ENCODE measurements at places on chromosomes 1 and 21. TPM values are rescaled to one million over a fixed set of nuclear protein-coding genes. Genes with fewer than 3 reads are reported as not detected.

The CELSR2 gene
- total RNA-seq, result 5.3 TPM

The DMRTA2 gene
- total RNA-seq, result 0.19 TPM

DNA sequence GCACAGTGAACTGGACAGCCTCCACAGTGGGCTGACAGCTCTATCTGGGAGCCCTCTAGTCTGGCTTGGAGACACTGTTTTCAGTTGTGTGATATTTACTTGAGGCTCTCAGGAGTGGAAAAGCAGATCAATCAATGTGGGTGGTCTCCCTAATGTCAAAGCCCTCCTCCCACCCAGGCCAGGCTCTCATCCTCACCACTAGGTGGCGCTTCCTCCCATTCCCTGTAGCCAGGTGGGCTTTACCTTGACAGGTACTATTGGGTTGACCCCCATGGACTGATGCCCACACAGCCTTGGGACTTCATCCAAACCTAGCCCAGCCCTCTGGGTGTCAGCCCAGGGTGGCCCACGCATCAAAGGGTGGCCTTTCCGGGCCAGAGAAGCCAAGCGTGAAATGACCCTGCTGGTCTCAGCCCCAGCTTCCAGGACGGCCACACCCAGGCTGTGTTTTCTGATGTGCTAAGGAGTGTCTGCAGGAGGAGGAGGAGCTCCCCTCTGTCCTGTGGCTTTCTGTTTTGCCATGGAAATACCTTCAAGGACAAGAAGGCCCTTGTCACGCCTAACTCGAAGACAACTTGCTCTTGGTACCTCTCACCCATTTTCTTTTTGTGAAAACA, 54.0 kb downstream of the CLIC6 start:
- no peak overlapping the region for H3K4me3 ChIP-seq
- no peak overlapping the region for H3K27ac ChIP-seq
- no peaks in the 10 kb centered on the region for H3K4me1 ChIP-seq
- no peaks in the 10 kb centered on the region for H3K36me3 ChIP-seq
- peak; percentile 17 for DNase-seq

The GPR3 gene
- total RNA-seq, result 1.3 TPM

- no peaks in the 10 kb centered on the region for H3K4me1 ChIP-seq
- no peak for DNase-seq
- no peak overlapping the region for H3K4me3 ChIP-seq
- peaks cover 14% of the 10 kb centered on the region for H3K27me3 ChIP-seq
- H3K36me3 ChIP-seq, result no peaks in the 10 kb centered on the region
- no peak overlapping the region for H3K27ac ChIP-seq
Observed at GRCh38 chr1:101136271-101136670, 100.5 kb upstream of the S1PR1 start.

The TMEM183A gene
- total RNA-seq, result 77.7 TPM

- peaks cover 16% of the 10 kb centered on the region for H3K4me1 ChIP-seq
- peaks cover 41% of the 10 kb centered on the region for H3K36me3 ChIP-seq
- H3K27me3 ChIP-seq, result no peaks in the 10 kb centered on the region
- DNase-seq, result no peak
- H3K4me3 ChIP-seq, result no peak overlapping the region
- H3K27ac ChIP-seq, result peak overlapping the region; percentile 11
Observed at GRCh38 chr1:235105051-235106043, 23.3 kb downstream of the TOMM20 start.

- H3K27me3 ChIP-seq, result no peaks in the 10 kb centered on the region
- no peaks in the 10 kb centered on the region for H3K4me1 ChIP-seq
- no peak overlapping the region for H3K27ac ChIP-seq
- no peak for DNase-seq
Observed at GRCh38 chr1:169724168-169724567, 9.7 kb downstream of the SELE start.

The TRABD2B gene
- total RNA-seq, result 0.10 TPM

The DPT gene
- not detected for total RNA-seq

DNA sequence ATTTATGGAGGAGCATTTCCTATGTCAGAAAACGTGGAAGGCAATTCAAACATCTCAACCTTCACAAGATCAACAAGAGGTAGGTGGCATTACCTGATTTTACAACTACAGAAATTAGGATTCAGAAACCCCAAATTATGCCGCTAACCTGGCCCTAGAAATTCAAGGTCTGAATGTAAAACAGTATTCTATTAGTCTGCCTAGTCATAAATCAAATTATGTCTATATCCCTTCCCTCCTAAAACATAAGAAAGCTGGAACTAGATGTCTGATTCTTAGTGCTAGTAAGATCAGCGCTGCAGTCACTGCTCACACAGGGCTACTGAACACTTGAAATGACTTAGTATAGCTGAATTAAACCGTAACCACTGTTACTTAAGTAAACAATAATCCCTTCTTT, 1.4 kb downstream of the TOMM20 start:
- peaks cover 61% of the 10 kb centered on the region for H3K36me3 ChIP-seq
- peaks cover 30% of the 10 kb centered on the region for H3K4me1 ChIP-seq
- peak overlapping the region; percentile 98 for H3K4me3 ChIP-seq
- no peaks in the 10 kb centered on the region for H3K27me3 ChIP-seq

The SNX7 gene
- 22.8 TPM for total RNA-seq

- no peak overlapping the region for H3K4me3 ChIP-seq
- H3K27me3 ChIP-seq, result no peaks in the 10 kb centered on the region
- peaks cover 19% of the 10 kb centered on the region for H3K4me1 ChIP-seq
- no peak overlapping the region for H3K27ac ChIP-seq
Observed at GRCh38 chr1:173038875-173039554, 11.7 kb downstream of the TNFSF18 start.

The SELENBP1 gene
- 9.8 TPM for total RNA-seq

GRCh38 chr1:53375440-53375839, 47.6 kb upstream of the LRP8 start:
- peaks cover 30% of the 10 kb centered on the region for H3K27me3 ChIP-seq
- no peak for DNase-seq
- no peak overlapping the region for H3K27ac ChIP-seq
- H3K4me3 ChIP-seq, result no peak overlapping the region
- H3K4me1 ChIP-seq, result no peaks in the 10 kb centered on the region

DNA sequence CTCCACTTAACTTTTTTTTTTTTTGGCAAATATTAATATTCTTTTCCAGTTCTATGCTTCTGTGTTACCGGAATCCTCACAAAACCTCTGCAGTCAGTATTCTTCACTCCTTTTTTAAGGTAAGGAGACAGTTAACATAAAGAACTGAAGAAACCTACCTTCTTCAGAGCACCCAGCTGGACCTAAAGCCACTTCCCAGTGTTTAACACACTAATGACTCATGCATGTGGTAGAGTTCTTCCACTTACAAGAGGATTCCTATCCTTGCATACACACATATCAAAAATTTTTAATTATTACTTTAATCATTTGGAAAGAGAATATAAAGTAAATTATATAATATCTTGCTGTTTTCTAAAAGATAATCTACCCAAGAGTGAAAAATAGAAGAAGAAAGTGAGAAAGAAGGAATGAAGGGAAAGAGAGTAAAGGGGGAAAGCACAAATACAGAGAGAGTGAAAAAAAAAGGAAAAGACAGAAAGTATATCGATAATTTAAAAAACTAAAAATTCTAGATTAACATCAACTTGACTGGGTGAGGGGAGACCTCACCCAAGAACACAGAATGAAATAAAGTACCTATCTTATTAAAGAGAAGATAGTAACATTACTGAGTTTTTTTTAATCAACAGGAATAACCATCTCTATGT, 54.9 kb downstream of the ENAH start:
- peaks cover 36% of the 10 kb centered on the region for H3K4me1 ChIP-seq
- H3K4me3 ChIP-seq, result no peak overlapping the region
- H3K27me3 ChIP-seq, result no peaks in the 10 kb centered on the region
- DNase-seq, result no peak
- no peaks in the 10 kb centered on the region for H3K36me3 ChIP-seq

DNA sequence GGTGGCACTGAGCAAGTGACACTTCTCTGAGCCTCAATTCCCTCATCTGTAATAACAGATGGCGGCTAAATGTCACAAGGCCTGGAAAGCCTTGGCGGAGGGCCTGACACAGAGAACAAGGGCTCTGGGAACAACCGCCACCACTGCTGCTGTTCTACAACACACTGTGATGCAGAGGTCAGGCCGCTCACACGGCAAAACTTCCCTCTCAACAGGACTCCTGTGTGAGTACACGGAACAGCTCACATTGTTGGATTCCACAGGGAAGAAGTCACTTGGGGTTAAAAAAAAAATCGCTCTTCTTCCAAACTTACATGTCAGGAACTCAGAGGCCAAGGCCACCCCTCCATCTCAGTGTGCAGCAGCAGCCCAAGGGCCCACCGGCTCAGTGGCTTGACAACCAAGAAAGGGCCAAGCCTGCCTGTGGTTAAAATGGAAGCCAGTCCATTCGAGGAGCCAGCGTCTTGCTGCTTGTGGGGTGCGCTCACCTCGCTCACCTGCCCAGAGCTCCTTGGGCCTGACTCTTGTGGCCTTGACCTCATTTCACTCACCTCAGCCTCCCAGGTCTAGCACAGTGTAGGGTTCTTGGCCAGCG, 101.1 kb downstream of the RAVER2 start:
- H3K4me1 ChIP-seq, result no peaks in the 10 kb centered on the region

DNA sequence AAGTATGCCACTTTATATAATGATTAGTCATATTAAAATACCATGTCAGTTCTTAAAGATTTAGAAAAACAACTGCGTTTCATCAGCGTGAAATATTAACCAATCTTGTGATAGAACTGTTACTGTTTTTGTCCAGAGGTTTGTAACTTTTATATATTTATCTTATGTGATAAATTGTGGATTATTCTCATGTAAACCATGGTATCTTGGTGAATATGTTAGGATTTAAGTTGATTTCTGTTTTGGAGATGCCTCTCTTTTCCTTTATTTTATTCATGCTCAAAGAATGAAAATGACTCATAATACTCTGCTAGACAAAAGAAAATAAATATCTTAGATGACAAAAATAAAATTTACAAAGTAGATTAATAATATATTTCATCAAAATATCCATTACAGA, 88.4 kb downstream of the ADGRL4 start:
- H3K4me3 ChIP-seq, result no peak overlapping the region
- no peak overlapping the region for H3K27ac ChIP-seq
- H3K27me3 ChIP-seq, result no peaks in the 10 kb centered on the region

DNA sequence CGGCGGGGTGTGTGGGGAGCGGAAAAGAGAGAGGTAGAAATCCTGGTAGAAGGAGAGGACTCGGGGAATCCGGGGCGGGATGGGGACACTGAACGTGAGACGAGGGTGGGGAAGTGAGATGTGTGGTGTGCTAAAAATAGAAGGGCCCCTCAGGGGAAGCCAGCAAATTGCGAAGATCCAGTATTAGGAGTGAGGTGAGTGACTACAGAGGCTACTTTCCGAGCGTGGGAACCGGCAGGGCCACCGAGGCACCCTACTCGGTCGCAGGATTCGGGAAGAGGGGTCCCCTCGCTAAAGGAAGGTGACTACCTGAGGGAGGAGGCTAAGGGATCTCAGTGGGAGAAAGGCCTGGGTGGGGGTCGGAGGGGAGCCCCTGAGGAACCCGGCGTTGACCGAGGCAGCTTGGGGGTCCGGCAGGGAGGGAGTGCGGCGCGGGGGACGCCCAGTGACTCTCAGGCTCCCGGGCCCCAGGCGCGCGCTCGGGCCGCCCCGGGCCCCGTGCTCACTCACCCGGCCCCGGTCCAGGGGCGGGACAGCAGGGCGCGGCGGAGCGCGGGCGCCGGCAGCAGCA, 318 bp downstream of the ALDH4A1 start:
- peaks cover 14% of the 10 kb centered on the region for H3K4me1 ChIP-seq
- H3K27ac ChIP-seq, result peak overlapping the region; percentile 89
- peak overlapping the region; percentile 96 for H3K4me3 ChIP-seq

DNA sequence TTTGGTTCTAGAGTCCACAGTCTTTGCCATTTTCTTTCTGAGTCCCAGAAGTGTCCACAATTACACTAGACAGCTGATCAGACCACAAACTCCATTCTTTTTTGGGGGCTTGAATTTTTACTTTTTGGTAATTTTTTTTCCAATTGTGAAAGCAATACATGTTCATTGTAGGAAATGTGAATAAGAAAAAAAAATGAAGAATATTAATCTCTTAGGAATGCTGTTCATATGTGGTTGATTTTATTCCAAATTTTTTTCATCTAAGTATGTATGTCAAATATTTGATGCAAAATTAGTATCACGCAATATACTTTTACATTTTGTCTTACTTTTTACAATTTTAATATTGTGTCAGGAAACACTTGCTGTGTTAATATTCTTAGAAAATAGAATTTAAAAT, 76.4 kb upstream of the ETS2 start:
- no peak overlapping the region for H3K27ac ChIP-seq
- no peak for DNase-seq
- H3K4me1 ChIP-seq, result peaks cover 6% of the 10 kb centered on the region
- H3K4me3 ChIP-seq, result no peak overlapping the region

All from Calu3 (cell line).